Putamen (tissue), 1 donor: ENCODE measurements at places on chromosomes 5 and 9.

GRCh38 chr5:164593982-164594381 is 1088.6 kb downstream of the MAT2B start:
- DNase-seq = no peak

DNA sequence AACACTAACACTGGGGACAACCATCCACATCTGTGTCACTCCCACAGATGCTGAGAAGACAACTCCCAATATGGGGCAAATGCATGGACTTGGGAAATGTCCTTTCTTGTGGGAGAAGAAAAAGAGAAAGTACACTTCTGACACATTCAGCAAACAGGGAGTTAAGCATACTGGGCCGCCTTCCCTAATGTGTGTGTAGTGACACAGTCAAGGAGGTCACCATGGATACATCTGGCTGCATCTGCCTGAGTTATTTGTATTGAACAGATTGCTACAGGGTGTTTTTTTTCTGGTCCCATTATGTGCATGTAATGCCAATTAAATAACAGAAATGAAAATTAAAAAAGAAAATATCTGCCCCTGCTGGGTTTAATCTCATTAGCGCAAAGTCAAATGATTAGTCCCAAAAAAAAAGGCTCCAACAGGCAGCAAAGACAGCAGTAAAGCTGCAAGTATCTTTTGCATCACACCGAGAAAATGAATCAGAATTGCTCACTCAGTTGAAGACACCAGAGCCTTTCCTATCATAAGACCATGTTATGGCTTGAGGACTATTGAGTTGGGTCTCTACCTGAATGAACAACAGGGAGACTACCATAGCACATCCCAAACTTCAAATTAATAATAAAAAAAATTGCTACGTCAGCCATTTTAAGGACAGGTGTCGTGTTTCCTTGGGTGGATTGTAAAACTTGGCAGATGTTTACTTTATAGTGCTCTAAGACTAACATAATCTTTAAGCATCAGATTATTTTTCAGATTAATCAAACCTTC is 395.9 kb downstream of the DTWD2 start:
- no peak for DNase-seq

DNA sequence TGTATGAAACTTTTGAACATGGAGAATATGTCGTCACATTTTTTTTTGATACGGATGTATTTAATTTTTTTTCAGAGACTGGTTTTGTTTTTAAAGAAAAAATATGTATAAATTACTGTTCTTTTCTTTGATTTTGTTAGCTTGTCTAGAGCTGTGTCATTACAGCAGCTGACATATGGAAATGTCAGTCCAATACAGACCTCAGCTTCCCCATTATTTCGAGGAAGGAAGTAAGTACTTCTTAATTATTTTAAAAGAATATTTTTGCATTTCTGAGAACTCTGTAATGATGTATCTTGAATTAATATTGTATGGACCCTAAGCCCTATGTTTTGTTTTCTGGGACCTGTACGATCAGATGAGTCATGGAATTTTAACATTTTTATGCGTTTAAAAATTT is 7.6 kb downstream of the TENT2 start:
- no peak for DNase-seq

DNA sequence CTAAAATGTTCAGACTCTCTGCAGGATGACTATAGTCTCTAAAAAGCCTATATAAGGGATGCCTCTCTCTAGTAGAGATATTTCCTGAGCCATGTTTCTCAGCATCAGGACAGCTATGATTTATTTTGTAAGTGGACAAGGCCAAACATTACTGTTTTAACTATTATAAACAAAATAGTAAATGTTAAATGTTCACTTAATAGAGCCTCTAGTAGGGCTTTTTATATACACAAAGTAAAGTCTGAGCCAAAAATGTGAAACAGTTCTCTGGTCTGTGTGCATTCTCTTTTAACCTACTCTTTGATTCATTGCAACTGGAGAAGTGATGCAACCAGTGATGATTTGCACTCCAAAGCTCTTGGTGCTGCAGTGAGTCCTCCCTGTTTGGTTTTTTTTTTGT is 220.5 kb downstream of the GDNF start:
- DNase-seq = no peak
